Right ventricle myocardium inferior (tissue), 1 donor: ENCODE measurements at places on chromosomes 13 and 19. TPM values are rescaled to one million over a fixed set of nuclear protein-coding genes. Genes with fewer than 3 reads are reported as not detected.

KLF1 gene
- total RNA-seq = not detected

DNA sequence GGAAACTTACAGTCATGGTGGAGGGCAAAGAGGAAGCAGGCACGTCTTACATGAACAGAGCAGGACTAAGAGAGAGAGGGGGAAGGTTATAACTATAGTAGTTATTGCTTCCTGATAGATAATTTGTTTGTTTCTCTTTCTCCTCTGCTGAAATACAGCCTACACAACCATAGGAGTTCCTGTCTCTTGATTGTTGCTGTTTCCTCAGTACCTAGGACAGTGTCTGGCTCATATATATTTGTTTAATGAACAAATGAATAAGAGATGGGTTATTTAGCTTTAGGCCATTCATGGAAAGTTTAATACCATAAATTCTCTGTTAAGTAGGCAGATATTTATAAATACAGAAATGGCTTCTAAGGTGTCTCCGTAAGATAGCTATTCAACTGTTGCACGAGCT, 95.2 kb downstream of the PCCA start:
- no peak for DNase-seq

GPR12 gene
- total RNA-seq = 0.19 TPM

GRK1 gene
- total RNA-seq = 0.11 TPM

DNA sequence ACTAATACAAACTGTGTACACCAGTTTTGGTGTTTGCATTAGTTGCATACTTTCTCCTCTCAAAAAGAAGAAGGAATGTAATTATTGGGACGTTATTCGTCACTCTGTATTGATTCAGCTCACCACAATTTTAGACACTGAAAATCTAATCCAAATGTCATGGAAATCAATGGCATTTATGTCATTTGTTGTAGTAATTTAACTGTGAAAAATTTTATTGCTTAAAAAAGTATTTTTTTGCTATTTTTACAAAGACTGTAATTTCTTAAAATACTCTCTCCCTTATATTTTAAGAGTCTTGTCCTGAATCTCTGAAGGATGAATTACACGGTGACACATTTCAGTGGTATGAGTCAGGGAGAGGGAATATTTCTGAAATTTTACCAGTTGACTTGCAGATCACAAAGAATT, 2117.6 kb downstream of the PCDH9 start:
- no peak for DNase-seq

DNA sequence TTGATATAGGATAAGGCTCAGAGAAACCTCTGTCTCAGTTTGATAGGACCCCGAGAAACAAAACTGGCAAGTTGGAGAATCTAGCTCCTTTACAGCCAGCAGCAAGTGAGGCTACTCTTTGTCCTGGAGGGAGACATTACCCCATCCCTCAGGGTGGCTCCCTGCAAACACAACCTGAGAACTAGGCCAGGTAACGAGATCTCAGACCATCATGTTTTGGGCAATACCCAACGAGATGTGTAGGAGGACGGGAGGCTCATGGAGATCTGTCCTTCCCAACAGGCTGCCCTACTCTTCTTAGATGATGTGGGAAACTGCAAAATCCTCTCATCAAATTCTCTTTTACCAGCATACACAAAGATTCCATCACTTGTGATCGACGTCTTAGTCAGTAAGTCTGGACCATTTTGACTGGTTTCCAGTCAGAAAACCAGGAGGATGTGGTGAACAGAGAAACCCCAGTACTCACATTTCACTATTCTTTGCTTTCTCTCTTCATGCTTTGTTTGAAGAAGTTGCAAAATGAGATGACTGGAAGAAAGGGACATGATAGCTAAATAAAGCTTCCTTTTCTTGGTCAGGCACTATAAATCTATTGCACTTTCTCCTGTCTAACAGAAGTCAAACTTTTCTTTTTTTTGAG, 6.0 kb upstream of the CTU1 start:
- DNase-seq = no peak

DNA sequence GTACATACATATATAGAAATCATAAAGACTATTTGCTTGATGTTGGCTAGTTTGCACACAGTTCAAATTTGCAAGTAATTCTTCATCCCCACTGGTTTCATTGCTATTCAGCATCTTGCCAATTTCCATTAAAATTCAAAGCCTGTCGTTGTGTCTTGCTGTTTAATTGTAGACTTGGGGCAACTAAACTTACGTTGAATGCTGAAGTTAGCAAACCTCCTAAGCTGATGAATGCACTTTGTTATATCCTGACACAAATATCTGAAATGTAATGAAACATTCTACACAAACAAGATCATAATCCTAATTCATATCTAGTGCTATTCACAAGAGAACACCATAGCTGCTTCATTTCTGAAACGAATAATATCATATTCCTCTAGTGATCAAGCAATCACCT, 381.2 kb downstream of the ITGBL1 start:
- DNase-seq = no peak

DNA sequence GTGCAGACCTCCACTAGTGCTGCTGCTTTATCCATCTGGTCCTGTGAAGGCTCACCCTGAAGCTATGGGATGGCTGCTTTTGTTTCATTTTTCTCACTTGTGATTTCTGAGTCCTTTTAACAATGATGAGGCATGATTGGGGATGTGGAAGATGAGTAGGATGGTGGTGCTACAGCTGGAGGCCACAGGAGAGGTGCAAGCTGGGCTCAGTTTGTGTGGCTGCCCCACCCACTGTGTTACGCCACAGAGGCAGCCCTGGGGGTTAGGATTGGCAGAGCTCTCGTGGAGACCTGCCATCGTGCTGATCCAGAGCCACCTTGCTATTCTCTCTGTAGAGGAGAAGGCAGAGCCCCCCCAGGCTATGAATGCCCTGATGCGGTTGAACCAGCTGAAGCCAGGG, 19.6 kb upstream of the QTRT1 start:
- peak; percentile 53 for DNase-seq

MCEMP1 gene
- total RNA-seq = 1.1 TPM

NLRP11 gene
- not detected for total RNA-seq

STOML3 gene
- not detected for total RNA-seq

POSTN gene
- total RNA-seq = 4.4 TPM

DNA sequence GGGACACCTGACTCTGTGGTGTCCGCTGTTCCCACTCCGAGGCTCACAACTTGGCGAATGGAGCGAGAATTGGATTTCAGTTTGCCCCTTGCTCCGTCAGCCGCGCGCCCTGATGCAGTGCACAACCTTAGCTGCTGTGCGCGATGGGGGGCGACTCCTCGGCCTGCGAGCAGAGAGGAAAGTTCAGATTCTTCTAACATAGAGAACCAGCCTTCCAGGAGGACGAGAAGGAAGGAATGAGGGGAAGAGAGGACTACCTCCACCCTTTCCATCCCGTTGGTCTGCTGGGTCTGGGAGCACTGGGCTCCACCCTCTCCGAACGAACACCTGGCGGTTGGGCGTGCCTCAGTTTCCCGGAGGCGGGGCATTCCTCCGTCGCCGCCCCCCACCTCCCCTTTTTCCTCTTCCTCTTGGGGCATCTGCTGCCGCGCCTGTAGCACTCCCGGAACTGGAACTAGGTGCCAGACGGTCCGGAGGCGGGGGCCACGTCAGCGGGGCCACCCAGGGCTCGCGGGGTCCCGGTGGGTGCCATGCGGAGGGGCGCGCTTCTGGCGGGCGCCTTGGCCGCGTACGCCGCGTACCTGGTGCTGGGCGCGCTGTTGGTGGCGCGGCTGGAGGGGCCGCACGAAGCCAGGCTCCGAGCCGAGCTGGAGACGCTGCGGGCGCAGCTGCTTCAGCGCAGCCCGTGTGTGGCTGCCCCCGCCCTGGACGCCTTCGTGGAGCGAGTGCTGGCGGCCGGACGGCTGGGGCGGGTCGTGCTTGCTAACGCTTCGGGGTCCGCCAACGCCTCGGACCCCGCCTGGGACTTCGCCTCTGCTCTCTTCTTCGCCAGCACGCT, at the start of gene KCNK6:
KCNK6 (plus strand) TSS at position 425 of the 838 bp plus-strand sequence; CDS start at position 531, 106 bp downstream.
- DNase-seq = peak; percentile 76

DNA sequence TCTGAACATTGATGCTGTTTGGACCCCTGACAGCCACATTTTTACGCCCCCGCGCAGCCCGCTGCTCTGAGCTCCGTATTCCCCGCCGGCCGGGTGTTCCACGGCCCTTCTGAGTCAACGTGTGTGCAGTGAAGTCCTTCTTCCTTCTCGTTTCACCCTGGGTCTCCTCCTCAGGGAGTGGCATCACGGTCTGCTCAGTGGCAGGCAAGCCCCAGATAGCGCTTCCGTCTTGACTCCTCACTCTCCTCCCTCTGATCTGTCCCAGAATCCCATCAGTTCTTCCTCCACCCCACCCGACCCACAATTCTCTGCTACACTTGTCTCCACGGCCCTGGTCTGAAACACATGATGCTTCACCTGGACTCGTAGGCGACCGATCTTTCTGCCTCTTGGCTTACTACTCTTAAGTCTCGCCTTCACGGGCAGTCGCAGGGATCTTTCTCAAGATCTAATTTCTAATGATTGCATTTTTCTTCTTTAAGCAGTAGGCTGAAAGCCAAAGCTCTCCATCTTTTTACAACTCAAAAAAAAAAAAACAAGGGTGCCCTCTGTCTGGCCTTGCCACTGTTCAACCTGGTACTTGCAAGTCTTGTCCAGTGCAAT, 33.9 kb downstream of the CCNE1 start:
- DNase-seq = no peak

PLEKHJ1 gene
- 59.7 TPM for total RNA-seq

DNA sequence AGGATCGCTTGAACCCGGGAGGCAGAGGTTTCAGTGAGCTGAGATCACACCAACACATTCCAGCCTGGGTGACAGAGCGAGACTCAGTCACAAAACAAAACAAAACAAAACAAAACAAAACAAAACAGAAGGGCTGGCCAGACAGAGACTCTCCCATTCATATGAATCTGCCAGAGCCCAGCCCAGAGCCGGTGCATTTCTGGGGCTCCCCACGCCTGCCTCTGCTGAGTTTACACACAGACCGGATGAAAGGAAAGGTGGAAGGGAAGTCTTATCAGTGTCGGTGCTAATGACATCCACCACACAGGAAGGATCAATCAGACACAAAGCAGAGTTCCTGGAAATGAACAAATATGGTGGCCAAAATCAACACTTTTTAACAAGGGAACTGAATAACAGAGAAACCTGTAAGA, 6.8 kb downstream of the TRAPPC6A start:
- DNase-seq = no peak

- DNase-seq = no peak
Measured at GRCh38 chr19:19098084-19098702, 34.4 kb downstream of the SLC25A42 start.

DNA sequence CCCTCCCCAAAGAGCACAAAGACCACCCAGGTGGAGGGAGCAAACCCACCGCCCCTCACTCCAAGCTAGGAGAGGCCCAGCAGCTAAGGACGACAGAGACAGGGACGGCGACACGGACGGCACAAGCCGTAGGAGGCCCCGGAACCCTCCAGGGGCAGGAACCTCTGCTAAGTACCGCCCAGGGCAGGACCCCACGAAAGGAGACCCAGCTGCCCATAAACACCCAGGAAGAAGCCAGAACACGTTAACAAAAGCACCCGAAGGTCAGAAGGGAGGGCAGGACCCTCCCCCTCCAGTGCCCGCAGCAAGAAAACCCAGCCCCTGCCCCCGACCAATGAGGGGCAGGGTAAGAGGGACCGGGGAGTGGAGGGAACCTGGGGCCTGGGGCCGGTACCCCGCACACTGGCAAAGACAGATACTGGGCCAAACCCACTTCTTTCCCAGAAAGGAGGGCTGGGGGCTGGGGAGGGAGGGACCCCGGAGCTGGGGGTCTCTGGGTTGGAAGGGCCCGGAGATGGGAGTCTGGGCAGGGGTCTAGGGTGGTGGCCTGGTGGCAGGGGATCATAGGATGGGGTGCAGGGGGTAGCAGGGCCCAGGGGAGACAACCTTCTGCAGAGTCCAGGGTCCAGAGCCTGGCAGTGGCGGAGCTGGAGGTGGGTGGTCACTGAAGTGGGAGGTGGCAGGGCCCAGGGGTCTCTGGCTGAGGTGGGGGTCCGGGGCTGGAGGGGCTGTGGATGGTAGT, 2.4 kb downstream of the BTBD2 start:
- DNase-seq = no peak

- no peak for DNase-seq
Measured at GRCh38 chr13:104357174-104357573, 1291.0 kb upstream of the SLC10A2 start.

PSG5 gene
- not detected for total RNA-seq

DNA sequence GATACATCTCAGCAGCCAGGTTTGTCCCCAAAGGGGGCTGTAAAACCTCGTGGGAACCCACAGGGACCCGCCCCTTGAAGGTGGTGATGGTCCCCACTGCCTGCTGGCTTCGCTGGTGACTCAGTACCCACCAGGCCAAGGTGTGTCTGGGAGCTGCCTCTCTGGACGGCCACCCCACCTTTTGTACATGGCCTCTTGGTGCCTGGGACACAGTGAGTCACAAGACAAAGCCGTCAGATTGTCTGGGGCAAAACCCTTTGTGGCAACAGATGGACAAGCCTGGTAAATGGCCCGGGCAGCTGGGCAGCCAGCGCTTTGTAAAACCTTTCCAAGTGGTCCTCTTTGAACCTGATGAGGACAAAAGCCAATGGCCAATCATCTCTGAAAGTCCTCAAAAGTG, 27.9 kb upstream of the KLF2 start:
- no peak for DNase-seq

GRCh38 chr19:34231439-34231838, 22.9 kb upstream of the GARRE1 start:
- DNase-seq = no peak

GRCh38 chr13:53623146-53623545, 594.5 kb downstream of the OLFM4 start:
- DNase-seq = no peak

- DNase-seq = no peak
Measured at GRCh38 chr13:74114202-74114601, 20.0 kb downstream of the KLF12 start.

ZNF571 gene
- total RNA-seq = 3.8 TPM

GRCh38 chr13:41427666-41428065, 29.7 kb upstream of the RGCC start:
- no peak for DNase-seq

GRCh38 chr13:64332048-64332447, 2898.1 kb downstream of the PCDH9 start:
- no peak for DNase-seq

DNA sequence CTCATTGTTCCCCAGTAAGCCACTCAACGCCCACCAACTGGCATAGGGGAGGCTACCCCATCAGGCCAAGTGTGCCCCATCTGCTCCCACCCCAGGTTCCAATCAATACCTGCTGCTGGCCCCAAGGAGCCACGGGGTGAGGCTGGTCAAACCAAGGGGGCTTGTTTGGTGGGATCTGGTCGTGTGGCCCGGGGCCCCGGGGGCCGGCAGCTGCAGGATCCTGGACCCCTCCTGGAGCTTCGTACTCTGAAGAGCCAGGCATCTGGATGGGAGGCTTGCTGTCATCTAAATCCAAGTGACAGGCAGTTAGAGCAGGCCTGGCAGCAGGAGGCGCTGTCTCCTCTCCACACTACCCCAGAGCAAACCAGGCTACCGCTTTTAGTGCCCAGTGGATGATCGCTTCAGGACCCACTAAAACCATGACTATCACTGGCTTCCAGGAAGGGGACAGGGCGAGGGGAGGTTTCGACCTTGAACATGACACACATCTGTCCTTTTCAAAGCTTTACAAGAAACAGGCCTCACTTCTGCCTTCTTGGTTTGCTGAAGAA, 14.2 kb downstream of the CHERP start:
- no peak for DNase-seq

- no peak for DNase-seq
Measured at GRCh38 chr13:51194942-51195341, 27.3 kb upstream of the FAM124A start.

- DNase-seq = no peak
Measured at GRCh38 chr13:70391678-70392077, 283.4 kb upstream of the KLHL1 start.

KCNRG gene
- 0.22 TPM for total RNA-seq
